ENCODE measurements at places on chromosomes 2 and 18. TPM values are rescaled to one million over a fixed set of nuclear protein-coding genes. Genes with fewer than 3 reads are reported as not detected.

- H3K27ac ChIP-seq = no peak overlapping the region
- DNase-seq = no peak
- no peaks in the 10 kb centered on the region for H3K36me3 ChIP-seq
- H3K27me3 ChIP-seq = no peaks in the 10 kb centered on the region
Measured at GRCh38 chr2:215521031-215521430, 85.2 kb upstream of the FN1 start.

- H3K4me3 ChIP-seq = no peak overlapping the region
- H3K27ac ChIP-seq = no peak overlapping the region
- no peaks in the 10 kb centered on the region for H3K36me3 ChIP-seq
Measured at GRCh38 chr2:221018262-221018661, 553.8 kb downstream of the EPHA4 start.

DNA sequence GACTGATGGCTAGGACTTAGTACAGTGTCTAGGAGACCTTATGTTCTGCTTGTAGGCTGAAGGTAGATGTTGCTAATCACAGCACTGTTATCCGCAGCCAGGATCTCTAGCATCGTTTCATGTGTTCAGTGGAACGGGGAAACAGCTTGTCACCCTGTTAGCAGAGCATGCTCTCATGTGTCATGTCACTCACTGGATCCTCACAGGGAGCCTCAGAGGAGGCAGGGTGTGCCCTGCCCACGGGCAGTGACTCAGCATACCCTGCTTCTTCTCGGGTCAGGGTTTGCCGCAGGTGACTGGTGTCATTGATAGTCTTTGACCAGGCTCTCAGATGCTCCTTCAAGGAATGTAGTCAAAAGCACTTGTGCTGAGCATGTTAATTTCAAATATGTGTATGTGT, 44.4 kb downstream of the RPIA start:
- H3K27me3 ChIP-seq = no peaks in the 10 kb centered on the region
- H3K4me3 ChIP-seq = no peak overlapping the region
- peaks cover 10% of the 10 kb centered on the region for H3K4me1 ChIP-seq
- H3K36me3 ChIP-seq = no peaks in the 10 kb centered on the region
- no peak for DNase-seq

GRCh38 chr18:57737400-57738060, 65.6 kb downstream of the ATP8B1 start:
- DNase-seq = peak; percentile 89
- peaks cover 13% of the 10 kb centered on the region for H3K4me1 ChIP-seq
- H3K4me3 ChIP-seq = no peak overlapping the region
- H3K27ac ChIP-seq = peak overlapping the region; percentile 52
- no peaks in the 10 kb centered on the region for H3K27me3 ChIP-seq
- H3K36me3 ChIP-seq = no peaks in the 10 kb centered on the region

DNA sequence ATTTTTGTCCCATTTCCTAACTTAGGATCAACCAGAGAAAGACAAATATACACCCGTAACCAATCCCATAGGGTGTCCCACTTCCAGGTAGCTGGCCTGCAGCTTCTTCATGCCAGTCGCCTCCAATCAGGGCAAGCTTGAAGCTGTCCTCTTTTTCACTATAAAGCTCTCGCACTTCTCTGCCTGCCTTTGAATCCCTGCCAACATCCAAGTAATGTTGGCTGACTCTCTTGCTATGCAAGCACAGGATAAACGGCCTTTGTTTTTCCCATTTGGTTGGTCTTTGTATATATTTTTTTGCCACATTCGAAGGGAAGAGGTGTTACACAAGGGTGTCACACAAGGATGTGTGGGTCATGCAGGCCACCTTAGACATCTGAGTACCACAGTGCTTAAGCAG, 388.8 kb downstream of the CBLN2 start:
- DNase-seq = no peak
- H3K27me3 ChIP-seq = no peaks in the 10 kb centered on the region
- no peak overlapping the region for H3K27ac ChIP-seq
- H3K4me3 ChIP-seq = no peak overlapping the region
- no peaks in the 10 kb centered on the region for H3K4me1 ChIP-seq

GRCh38 chr2:109555346-109555900, 58.3 kb downstream of the SEPTIN10 start:
- peaks cover 7% of the 10 kb centered on the region for H3K4me1 ChIP-seq
- no peaks in the 10 kb centered on the region for H3K36me3 ChIP-seq
- no peak overlapping the region for H3K27ac ChIP-seq

GRCh38 chr2:63926815-63927214, 85.1 kb downstream of the UGP2 start:
- no peaks in the 10 kb centered on the region for H3K4me1 ChIP-seq
- no peak for DNase-seq
- peaks cover 12% of the 10 kb centered on the region for H3K36me3 ChIP-seq

GRCh38 chr2:224276251-224276650, 125.7 kb downstream of the FAM124B start:
- no peak for DNase-seq
- H3K27ac ChIP-seq = no peak overlapping the region
- H3K27me3 ChIP-seq = no peaks in the 10 kb centered on the region
- H3K36me3 ChIP-seq = no peaks in the 10 kb centered on the region
- H3K4me3 ChIP-seq = no peak overlapping the region
- no peaks in the 10 kb centered on the region for H3K4me1 ChIP-seq

DNA sequence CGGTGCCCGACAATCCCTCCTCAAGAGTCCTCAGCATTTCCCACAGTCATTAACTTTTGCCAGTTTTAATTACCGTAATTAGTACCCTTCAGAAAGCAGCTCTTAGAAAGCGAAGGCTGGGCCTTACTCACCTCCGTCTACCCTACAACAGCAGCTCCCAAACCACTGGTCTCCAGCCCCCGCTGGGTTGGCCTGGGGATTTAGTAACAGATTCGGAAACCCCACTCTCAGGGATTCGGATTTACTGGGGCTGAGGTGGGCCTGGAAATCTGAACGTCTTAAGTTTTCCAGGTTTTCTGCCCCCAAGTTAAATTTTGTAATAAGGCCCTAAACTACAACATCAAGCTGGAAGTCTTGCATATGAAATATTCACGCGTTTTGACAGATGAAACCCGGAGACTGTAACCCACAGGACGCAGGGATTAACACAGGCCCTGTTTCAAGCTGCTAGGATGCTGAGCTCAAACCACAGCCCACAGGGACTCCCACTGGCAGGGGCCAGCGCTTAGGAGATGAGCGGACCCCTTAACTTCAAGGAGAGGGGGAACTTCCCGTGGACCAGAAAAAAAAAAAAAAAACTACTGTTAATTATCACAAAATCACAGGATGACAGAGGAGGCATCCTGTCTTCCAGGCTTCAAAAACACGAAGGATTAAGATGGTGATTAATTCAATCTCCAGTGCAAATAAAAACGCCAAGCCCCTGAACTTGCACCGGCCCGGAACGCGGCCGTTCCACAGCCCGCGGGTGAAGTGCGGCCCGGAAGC, 985 bp downstream of the ILKAP start:
- peak overlapping the region; percentile 64 for H3K4me3 ChIP-seq
- H3K36me3 ChIP-seq = no peaks in the 10 kb centered on the region
- no peak for DNase-seq
- peak overlapping the region; percentile 97 for H3K27ac ChIP-seq
- no peaks in the 10 kb centered on the region for H3K27me3 ChIP-seq

DNA sequence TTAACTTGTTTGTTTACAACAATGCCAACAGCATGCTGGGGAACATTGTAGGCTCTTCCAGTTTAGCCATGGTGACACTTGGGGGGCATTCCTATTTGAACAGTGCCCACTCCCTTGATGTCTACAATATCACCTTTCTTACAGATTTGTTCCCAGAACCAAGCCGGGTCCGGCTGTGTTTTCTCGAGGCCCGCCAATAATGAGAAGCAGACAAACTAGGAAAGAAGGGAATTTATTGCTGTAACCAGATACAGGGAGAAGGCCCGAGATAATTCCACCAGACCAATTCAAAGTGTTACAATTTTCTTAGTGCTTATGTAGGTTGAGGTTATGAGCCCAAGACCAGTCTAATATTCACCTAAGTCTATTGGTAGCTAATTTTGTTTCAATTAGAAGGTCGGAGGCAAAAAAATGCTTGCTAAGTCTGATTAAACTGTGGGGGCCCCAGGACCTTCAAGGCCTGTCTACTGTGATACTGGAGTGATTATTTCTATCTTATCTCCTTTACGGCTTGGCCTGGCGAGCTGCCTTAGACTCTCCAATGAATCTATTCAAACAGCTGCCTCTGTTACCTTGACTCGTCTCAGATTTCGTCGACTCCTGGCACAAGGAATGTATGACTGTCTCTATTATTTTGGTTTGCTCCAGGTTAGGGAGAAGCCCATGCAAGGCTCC, 59.1 kb upstream of the PSME4 start:
- no peaks in the 10 kb centered on the region for H3K36me3 ChIP-seq
- no peak for DNase-seq
- H3K4me1 ChIP-seq = peaks cover 7% of the 10 kb centered on the region
- H3K27ac ChIP-seq = no peak overlapping the region

DNA sequence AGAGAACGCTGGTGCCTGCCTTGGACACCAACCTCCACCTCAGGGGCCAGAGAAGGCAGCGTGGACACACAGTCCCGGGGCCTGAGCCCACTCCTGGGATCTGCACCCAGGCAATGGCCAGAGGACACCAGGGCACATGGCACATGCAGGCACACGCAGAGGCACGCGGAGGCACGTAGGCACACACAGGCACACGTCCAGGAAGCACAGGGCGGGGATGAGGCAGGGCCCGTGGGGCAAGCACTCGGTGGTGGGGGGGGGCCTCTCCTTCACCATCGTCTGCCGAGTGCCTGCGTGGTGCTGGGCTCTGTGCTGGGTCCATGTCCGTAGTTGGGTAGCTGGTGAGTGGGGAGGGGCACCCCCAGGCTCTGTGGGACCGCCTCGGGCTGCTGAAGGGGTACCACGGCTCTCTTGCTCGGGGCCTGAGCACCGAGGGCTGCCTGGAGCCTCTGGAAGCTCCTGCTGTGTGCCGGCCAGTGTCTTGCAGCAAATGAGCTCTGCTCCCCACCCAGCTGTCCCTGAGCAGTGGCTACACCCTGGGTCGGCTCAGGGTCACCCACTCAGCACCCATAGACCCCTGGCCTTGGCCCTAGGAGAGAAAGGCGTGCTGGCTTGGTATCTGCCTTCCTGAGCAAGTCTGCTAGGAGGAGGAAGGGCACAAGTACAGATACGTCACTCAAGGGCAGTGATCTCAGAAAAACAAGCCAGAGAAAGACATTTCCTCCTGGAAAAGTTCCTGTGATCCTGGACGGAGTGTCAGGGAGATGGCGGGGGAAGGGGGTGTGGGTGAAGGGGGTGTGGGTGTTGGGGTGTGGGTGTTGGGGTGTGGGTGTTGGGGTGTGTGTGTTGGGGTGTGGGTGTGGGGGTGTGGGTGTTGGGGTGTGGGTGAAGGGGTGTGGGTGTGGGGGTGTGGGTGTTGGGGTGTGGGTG, 26.4 kb downstream of the RTP5 start:
- H3K4me3 ChIP-seq = no peak overlapping the region
- no peaks in the 10 kb centered on the region for H3K36me3 ChIP-seq
- no peaks in the 10 kb centered on the region for H3K4me1 ChIP-seq
- H3K27ac ChIP-seq = no peak overlapping the region
- no peaks in the 10 kb centered on the region for H3K27me3 ChIP-seq
- peak; percentile 20 for DNase-seq

GRCh38 chr18:79702906-79703305, 23.3 kb downstream of the CTDP1 start:
- H3K27ac ChIP-seq = no peak overlapping the region
- no peak for DNase-seq
- no peak overlapping the region for H3K4me3 ChIP-seq
- no peaks in the 10 kb centered on the region for H3K4me1 ChIP-seq

- H3K27me3 ChIP-seq = no peaks in the 10 kb centered on the region
- no peaks in the 10 kb centered on the region for H3K4me1 ChIP-seq
- DNase-seq = no peak
- H3K27ac ChIP-seq = no peak overlapping the region
Measured at GRCh38 chr2:129732630-129733026, 246.8 kb upstream of the RAB6C start.

DNA sequence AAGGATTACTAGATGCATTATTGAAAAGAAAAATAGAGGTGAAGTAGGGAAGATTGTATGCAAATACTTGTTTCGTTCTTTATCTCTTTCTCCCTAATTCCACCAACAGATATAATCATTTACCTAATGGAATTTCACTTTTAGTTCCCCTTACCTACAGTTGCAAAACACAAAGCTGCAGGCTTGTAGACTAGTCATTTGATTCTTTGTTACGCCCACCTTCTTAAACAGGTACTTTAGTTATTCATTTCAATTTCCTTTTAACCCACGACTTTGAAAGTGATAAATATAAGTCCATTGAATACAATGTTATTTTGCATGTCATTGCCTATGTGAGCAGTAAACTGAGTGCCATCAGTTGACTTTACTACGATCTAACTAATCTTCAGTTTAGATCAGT, 3.9 kb upstream of the HRH4 start:
- no peaks in the 10 kb centered on the region for H3K36me3 ChIP-seq
- no peaks in the 10 kb centered on the region for H3K27me3 ChIP-seq

- H3K4me3 ChIP-seq = peak overlapping the region; percentile 32
- H3K27me3 ChIP-seq = no peaks in the 10 kb centered on the region
- H3K27ac ChIP-seq = no peak overlapping the region
- H3K4me1 ChIP-seq = peaks cover 8% of the 10 kb centered on the region
Measured at GRCh38 chr18:75161256-75162028, 47.5 kb downstream of the PTGR3 start.

GRCh38 chr2:60559880-60560279, 6.4 kb upstream of the BCL11A start:
- H3K4me3 ChIP-seq = no peak overlapping the region
- no peak overlapping the region for H3K27ac ChIP-seq
- DNase-seq = no peak
- no peaks in the 10 kb centered on the region for H3K36me3 ChIP-seq
- peaks cover 16% of the 10 kb centered on the region for H3K4me1 ChIP-seq

DNA sequence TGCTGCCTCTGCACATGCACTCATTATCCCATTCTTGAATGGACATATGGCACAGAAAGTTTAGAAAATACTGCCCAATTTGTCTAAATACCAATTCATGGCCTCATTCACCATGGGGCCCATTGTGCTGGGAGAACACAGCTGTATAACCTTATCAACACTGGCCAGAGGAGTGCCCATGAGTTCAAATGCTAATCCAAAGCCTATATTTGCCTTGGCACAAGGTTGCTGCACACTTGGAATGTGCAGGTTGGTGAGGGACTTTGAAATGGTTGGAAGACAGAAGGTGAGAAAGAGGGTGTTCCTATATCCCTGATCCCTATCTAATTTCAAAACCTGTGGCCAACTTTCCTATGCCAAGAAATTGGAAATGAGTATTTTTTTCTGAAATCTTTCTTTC, 693.9 kb upstream of the ID2 start:
- H3K27ac ChIP-seq = no peak overlapping the region
- H3K36me3 ChIP-seq = no peaks in the 10 kb centered on the region
- no peaks in the 10 kb centered on the region for H3K27me3 ChIP-seq

DNA sequence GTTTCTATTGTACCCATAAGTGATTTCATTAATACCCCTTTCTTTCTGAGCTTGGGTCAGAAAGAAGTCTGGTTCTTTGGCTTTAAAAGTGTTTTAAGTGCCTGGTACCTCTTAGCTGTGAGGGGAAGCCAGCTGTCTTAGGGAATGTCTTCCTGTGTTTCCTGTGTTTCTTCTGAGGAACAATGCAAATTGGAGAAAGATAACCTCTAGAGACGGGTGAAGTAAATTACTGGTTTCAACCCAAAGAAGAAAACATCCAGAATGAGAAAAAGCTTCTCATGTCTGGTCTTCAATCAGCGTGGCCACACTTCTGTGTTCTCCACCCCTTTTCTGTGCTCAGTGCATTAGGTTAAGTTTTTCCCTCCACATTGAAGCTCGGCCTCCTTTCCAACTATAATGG, 10.2 kb upstream of the CHN1 start:
- H3K27ac ChIP-seq = no peak overlapping the region
- no peaks in the 10 kb centered on the region for H3K4me1 ChIP-seq

ITM2C gene
- total RNA-seq = 32.6 TPM

SLC19A3 gene
- total RNA-seq = 23.7 TPM

DSG3 gene
- total RNA-seq = not detected

PDE11A gene
- 0.33 TPM for total RNA-seq

ABCG8 gene
- not detected for total RNA-seq

AFF3 gene
- 85.8 TPM for total RNA-seq

Data from upper lobe of left lung (tissue), 6 donors.